Esophagus muscularis mucosa (tissue), 4 donors: ENCODE measurements at places on chromosomes 11 and 22. TPM values are rescaled to one million over a fixed set of nuclear protein-coding genes. Genes with fewer than 3 reads are reported as not detected.

DNA sequence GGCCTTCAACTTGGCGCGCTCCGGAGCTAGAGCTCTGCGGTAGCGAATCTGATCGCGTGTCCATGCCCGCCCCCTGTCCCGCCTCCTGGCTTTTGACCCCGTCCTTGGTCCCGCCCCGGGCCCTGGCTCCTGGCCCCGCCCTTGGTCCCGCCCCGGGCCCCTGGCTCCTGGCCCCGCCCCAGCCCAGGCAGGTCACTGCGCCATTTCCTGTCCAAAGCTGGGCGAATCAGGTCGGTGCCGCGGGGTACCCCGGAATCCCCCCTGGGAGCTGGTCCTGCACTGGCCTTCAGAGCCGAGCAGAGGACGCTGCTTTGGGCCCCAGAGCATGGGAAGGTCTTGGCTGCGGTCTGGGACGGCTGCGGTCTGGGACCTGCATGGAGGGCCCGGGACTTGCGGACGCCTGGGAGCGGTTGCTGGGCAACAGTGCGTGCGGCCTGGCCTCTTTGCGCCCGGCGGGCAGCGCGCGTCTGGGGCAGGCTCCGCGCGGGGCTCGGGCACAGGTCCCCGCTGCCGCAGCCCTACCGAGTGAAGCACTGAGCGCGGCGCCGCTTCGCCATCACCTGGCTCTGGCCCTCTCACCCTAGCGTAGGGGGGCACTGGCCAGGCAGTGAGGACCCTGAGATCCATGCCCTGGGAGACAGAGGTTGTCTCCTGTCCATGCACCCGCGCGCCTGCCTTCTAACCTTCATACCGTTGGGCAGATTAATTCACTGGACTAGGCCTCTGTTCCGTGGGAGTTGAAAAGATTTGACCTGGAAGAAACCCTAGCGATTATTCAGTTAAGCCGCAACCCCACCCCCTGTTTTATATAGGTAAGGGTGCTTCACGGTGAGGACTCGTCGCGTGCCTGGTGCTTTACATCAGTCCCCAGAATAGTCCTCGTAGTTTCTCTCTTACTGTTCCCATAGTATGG lies at the start of gene TTC12:
TSS of gene TTC12 (plus strand) at position 195 of the 913 bp plus-strand sequence. CDS start 1,675 bp downstream, outside the sequence.
- peak; percentile 98 for DNase-seq

DNA sequence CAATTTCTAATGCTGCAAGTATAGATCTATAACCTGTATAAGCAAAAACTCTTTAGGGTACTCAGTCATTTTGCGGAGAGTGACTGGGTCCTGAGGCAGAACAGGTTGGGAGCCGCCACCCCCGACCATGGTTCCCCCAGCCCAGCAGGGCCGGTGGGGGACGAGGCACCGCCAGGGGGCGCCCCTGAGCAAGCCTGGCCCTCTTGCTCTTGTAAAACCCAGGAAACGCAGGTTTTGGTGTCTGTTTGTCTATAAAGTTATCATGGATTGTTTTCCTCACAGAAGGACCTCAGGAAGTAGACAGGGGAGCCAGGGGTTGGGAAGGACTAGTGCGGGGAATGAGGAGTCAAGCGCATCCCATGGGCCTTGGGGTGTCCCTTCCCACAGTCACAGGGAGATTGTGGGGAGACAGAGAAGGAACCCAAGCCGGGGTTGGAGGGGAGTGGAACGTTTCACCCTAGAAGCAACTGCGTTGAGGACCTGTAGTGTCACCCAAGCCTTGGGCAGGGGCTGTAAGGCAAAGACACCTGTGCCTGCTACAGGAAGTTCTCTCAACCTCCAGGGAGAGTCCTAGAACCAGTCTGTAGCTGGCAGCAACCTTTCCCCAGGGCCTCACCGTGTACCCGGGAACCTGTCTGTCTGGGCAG lies 26.4 kb downstream of the KCTD17 start:
- DNase-seq: no peak

DNA sequence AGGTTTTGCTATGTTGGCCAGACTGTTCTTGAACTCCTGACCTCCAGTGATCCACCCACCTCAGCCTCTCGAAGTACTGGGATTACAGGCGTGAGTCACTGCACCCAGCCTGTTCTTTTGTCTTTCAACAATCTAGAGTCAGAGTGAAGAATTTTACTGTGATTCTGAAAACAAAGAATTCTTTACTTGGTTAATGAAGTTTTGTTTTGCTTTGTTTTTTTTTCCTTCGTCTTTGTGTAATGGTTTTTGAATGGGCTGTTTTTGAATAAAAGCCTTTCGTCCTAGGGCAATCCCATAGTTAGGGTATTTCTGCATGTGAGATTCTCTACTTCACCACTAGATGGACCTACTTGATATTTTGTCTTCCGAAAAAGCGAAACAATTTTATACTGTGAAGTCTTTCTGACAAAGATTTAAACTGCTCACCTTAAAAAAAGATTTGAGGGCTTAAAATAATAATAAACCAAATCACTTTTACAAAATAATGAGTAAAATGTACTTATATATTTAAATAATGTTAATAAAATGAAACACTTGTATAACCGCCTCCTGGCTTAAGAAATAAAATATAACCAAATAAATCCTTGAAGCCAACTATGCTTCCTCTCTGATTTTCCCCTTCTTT lies 43.4 kb upstream of the SC5D start:
- DNase-seq: no peak

- DNase-seq: peak; percentile 94
Observed at GRCh38 chr11:797296-798092, 587 bp downstream of the SLC25A22 start.

GRCh38 chr11:70525006-70525405 lies 126.7 kb downstream of the CTTN start:
- no peak for DNase-seq

GRCh38 chr11:17561526-17561925 lies 14.5 kb downstream of the OTOG start:
- DNase-seq: no peak

Gene SLC22A12
- total RNA-seq: not detected

Gene DDI1
- total RNA-seq: not detected

Gene GRM5
- total RNA-seq: not detected
